ENCODE measurements at places on chromosomes 1 and 21.

DNA sequence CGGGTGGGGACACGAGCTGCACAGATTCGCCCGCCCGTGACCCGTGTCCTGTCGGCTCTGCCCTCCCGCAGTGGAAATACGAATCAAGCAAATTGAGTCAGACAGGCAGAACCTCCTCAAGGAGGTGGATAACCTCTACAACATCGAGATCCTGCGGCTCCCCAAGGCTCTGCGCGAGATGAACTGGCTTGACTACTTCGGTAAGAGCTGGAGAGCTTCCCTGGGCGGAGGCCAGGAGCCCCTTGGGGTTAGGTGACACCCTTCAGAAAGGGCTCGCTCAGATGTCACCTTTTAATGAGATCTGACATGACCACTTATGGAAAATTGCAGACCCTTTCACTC, 489 bp downstream of the CDCA8 start:
- DNase-seq: no peak

DNA sequence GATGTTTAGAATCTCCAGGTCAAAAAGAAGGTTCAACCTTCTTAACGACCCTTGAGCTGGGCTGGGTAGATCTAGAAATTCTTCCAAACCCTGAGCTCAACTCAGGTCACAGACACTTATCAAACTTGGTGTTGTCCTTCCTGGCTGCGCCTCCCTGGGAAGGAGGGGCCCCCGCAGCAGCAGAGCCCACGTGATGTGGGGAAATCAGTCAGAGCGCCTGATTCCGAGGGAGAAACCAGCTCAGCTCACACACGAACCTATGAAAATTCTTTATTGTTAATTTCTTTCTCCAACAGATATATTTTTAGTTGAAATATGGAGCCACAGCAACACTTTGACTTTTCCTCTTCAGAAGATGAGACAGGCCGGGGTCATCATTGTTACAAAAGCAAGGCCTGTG, 24.3 kb upstream of the CLSTN1 start:
- no peak for DNase-seq

DNA sequence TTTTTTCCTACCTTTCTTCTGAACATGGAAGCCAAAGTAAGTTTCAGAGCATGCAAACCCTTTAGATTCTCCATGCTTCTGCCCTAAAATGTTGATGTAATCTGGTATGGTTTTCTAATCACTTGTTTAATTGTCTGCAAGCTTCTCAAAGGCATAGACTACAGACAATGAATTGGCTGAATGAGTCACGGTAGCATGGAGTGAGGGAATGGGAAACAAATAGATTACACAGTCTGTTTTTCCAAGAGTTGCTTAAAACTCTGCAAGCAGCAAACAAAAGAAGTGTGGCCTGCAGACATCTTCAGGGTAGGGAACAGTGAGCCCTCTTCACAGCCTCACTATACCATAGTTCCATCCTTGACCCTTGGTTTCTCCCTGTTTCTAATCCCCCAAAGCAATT, 326.0 kb downstream of the BARHL2 start:
- no peak for DNase-seq

GRCh38 chr21:16113052-16113715, 383.4 kb downstream of the USP25 start:
- DNase-seq: no peak

GRCh38 chr1:245752561-245752960, 597.8 kb downstream of the KIF26B start:
- no peak for DNase-seq

GRCh38 chr1:4658643-4659628, 4.5 kb downstream of the AJAP1 start:
- no peak for DNase-seq

DNA sequence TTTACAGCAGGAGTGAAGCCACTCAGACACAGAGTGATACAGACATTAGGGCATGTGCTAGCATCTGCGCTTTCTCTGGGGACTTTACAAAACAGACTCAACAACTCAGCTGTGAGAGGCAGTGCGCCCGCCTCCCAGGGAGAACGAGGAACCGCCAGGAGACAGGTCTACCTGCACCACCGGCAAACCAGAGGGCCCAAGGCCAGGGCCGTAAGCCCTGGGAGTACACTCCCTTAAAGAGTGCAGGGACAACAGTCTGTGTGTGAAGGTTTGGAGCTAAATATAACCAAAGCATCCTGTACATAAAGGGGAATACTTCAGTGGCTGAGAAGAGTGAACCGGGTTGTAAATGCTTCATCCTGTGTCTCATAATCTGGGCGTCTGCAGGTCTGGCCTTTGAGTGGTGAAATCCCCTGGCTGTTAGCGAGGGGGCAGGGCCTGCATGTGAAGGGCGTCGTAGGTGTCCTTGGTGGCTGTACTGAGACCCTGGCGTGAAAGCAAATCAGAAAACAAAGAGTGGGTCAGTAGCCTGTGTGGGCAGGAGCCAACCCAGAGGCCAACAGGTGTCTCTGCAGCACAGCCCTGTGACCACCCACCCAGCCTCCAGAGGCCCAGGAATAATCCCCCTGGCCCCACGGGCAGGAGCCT, 86.9 kb downstream of the CD247 start:
- no peak for DNase-seq

DNA sequence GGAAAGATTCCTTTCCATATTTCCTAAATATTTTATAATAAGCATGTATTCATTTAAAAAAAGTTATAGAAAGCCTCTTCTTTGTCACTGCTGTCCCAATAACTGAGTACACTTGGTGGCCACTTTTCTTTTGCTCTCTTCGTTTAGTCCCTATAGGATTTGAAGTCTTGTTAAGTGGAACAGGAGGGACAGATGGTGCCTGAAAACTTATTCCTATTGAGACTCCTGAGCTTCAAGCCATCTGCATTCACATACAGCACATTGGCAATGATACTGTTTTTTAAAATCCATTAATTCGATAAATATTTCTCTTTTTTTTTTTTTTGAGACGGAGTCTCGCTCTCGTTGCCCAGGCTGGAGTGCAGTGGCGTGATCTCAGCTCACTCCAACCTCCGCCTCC, 2.0 kb upstream of the ZBTB40 start:
- DNase-seq: no peak

Data from effector memory CD4-positive, alpha-beta T cell (primary cell).